ENCODE measurements at places on chromosomes 16 and 17. TPM values are rescaled to one million over a fixed set of nuclear protein-coding genes. Genes with fewer than 3 reads are reported as not detected.

MAP2K6 gene
- 32.1 TPM for total RNA-seq

- DNase-seq, result no peak
These were observed 750 bp upstream of the GSDMB start for GRCh38 chr17:39919087-39919683.

KRTAP3-2 gene
- not detected for total RNA-seq

KCNJ12 gene
- 27.5 TPM for total RNA-seq

EVPL gene
- total RNA-seq, result 0.16 TPM

SLC16A13 gene
- 0.57 TPM for total RNA-seq

DNA sequence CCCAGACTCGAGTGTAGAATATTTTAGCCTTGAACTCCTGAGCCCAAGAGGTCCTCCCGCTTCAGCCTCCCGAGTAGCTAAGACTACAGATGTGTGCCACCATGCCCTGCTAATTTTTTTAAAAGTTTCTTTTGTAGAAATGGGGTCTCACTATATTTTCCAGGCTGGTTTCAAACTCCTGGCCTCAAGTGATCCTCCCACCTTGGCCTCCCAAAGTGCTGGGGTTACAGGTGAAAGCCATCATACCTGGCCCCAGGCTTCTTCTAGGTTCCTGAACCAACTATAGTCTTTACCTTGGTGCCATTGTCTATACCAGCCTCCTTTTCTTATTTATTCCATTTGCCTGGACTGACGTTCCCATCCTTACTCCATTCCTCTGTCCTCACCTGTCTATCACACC lies 17.1 kb upstream of the PRKAR1A start:
- DNase-seq, result no peak

ICAM2 gene
- 26.7 TPM for total RNA-seq

HAGH gene
- total RNA-seq, result 123 TPM

ULK2 gene
- 12.8 TPM for total RNA-seq

AGRP gene
- total RNA-seq, result not detected

- DNase-seq, result no peak
These were observed 16.9 kb downstream of the TMEM235 start for GRCh38 chr17:78248051-78248914.

DNA sequence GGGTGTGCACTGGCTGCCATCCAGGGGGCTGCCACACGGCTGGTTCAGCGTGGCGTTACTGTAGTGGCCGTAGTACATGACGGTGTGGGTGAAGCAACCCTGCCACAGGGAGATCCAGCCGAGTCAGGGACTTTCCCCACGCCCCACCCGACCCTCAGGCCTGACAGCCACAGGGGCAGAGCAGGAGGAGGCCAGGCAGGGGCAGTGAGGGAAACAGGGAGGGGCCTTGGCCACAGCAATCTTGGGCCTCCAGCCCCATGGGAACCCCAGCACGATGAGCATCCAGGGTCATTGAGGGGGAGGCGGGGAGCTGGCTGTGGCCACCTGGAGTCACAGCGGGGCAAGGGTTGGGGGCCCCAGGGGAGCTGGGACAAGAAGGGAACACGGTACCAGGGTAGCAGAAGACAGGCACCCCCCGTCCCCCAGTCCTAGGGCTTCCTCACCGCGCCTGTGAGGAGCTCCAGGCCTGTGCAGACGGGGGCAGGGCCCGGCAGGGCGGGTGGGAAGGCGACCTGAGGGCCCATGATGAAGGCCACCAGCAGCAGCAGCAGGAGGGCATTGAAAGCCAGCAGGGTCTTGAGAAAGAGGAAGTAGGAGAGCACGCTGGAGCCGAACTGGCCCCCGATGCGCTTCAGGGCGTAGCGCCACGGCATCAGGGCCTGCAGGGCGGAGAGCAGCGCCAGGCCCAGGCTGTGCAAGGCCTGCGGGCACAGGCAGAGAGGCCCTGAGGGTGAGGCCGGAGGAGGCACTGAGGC lies 4.3 kb downstream of the TMC6 start:
- peak; percentile 61 for DNase-seq

Data from psoas muscle (tissue), 8 donors.